Activated gamma-delta T cell treated with Interleukin-2 at 50 U/mL for 16 hours (primary cell): ENCODE measurements at places on chromosomes 11 and 22.

GRCh38 chr11:34823197-34823596 is 93.0 kb downstream of the APIP start:
- DNase-seq = no peak

- no peak for DNase-seq
Observed at GRCh38 chr11:68838572-68838964, 3.1 kb downstream of the CPT1A start.

- no peak for DNase-seq
Observed at GRCh38 chr11:3215346-3216026, 3.1 kb downstream of the MRGPRG start.

DNA sequence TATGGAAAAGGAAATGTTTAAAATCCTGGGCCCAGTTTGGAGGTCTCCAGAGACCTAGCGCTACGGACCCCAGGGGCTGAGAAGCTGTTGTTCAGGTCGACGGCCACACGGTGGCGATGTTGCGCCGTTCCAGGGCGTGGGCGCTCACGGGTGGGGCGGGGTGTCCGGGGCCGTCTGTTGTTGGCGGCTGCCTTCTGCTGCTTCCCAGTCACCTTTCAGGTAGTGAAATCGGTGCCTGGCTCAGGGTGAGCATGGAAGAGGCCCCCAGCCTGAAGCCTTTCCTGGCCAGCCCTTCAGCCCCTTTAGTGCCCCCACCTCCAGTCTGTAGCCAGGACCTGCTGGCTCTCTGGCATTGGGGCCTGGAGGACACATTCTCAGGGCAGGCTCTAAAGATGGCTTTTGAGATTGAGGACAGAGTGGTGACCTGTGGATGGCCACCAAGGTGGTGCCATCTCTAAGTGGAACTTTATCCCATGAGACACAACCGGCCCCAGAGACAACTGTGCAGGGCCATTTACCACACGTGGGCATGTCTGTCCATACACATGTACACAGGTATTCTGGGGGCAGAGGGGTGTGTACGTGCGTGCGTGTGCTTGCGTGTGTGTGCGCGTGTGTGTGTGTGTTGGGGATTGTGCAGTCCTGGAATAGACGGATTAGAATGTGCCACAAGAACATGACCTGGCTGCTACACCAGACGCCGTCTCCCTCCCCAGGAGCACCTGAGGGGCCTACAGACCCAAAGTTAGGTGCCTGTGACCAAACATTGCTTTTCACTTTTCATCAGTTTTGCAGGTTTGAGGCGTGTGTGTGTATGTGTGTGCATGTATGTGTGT is 53.8 kb downstream of the ST14 start:
- peak; percentile 72 for DNase-seq

GRCh38 chr22:32476281-32477195 is 1.9 kb downstream of the FBXO7 start:
- no peak for DNase-seq

- DNase-seq = no peak
Observed at GRCh38 chr22:21013657-21014201, 1.2 kb upstream of the P2RX6 start.

GRCh38 chr11:123740787-123741158 is 687 bp downstream of the ZNF202 start:
- no peak for DNase-seq

DNA sequence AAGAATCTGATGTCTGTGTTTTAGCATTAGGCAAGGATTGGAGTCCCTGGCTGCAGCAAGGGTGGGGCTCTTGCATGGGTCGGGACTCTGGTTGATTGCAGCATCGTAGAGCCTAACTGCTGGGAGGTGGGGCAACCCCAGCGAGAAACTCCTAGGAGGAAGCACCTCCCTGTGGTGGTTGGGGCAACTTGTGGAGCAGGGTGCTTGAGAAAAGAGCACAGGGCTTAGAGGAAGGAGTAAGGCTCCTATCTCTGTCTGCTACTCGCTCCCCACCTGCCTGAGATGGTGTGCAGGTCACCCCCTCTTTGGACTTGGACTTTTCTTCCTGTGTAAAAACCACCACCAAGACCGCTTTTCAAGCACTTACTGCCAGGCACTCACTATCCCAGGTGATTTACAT is 15.6 kb downstream of the SREBF2 start:
- DNase-seq = no peak

DNA sequence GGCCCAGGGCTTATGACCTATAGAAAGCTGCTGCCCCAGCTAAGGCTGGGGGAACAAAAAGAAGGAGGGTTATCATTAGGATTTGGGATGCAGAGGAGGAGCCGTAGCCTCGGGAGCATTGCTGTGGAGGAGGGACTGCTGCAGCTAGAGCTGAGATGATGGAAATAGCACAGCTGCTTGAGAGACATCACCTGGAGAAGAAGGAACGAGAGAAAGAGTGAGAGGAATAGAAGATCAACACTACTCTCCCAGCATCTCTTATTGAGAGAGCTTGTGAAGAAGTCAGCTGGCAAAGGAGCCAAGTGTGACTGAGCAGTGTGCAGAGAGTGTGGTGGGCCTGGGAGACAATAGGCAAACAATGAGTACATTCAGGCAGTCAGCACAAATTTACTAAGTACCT is 100.7 kb upstream of the PLET1 start:
- DNase-seq = no peak

GRCh38 chr11:64081745-64082442 is 46.2 kb downstream of the FLRT1 start:
- no peak for DNase-seq

- no peak for DNase-seq
Observed at GRCh38 chr11:117546431-117547194, 219.0 kb downstream of the CEP164 start.

DNA sequence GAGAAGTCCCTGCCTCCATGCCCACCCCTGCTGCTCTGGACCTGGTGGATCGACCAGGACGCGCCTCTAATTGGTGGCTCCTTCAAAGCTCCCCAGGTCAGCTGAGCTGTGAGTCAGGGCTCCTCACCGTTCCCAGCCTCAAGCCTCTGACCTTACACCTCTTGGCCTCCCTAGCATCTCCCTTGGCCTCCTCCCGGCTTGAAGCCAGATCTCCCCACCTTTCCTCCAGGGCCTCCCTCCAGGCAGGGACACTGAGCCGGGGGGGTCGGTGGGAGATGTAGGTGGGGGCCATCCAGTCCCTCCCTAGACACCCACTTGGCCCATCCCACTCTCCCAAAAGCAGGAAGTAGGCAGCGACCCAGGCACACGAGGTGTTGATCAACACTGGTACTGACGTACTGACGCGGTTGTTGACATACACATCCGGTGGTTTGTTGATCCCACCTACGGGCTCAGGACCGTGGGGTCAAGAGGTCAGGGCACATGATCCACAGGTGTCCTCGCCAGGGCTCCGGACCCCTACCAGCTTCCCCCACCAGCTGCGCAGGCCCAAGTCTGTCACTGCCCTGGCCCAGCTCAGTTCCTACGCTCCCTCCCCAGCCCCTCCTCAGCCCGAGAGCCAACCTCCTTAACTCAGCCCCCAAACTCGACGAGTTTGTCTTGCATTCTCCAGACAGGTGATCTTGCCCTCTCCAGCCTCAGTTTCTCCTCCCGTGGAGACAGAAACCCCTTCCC is 802 bp downstream of the ATG2A start:
- DNase-seq = peak; percentile 37

DNA sequence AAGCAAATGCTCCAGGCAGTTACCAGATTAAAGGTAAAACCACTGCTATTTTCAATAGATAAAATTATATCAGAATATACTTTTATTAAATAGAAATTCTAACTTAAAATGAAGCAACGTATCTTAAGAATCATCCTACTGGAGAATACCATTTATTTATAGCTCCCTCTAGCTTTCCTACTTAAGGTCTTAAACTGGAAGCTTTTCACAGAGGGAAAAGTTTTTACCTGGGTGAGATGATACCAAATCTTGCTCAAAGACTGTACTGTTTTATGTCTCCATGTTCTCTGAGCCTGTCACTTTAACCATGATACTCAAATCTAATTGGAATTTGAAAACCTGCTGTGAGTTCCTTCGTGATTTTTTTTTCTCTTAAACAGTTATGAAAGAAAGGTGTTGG is 291.8 kb downstream of the AASDHPPT start:
- no peak for DNase-seq

- no peak for DNase-seq
Observed at GRCh38 chr11:115745610-115746512, 241.6 kb upstream of the CADM1 start.

- DNase-seq = no peak
Observed at GRCh38 chr11:3124821-3125220, 40.3 kb downstream of the OSBPL5 start.

GRCh38 chr11:120972621-120973020 is 51.3 kb upstream of the TBCEL start:
- DNase-seq = no peak

DNA sequence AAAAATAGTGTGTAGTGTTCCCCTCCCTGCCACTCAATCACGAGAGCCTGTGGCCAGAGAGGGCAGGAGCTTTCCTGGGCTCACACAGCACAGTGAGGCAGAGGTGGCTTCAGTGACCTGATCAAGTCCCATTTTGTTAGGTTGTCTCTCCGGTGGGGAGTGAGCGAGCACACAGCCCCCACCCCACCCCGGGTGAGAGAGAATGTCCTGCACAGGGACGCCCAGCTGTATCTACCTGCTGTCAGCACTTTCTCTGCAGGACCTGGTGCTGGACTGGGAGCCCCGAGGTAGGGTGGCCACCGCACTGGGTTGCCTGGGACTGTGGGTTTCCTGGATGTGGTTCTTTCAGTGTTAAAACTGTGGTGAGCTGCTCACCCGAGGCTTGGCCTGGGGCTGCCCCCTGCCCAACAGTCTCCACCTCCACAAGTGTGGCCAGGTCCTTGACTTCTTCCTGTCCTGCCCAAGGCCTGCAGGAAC is 6.1 kb downstream of the CAPN5 start:
- no peak for DNase-seq

GRCh38 chr11:67255864-67256263 is 10.4 kb upstream of the GRK2 start:
- DNase-seq = no peak

- no peak for DNase-seq
Observed at GRCh38 chr11:74471037-74471436, 3.7 kb upstream of the KCNE3 start.

DNA sequence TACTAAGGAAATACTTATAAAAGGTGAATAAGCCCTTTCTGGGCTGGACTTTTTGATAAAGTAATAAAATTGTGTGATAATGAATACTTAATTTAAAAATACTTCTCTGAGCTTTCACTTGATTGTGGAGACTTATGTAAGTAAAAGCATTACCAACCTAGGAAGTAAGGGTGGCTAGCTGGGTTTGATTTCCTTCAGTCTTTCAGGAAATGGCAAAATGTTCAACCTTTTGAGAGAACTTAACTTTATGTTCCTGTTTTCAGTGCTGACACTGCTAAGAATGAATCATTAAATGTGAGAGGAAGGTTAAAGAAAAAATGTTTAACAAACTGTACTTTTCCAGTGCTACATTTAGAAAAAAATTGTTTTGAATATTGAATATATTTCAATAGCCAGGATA is 900.3 kb downstream of the METTL15 start:
- no peak for DNase-seq

GRCh38 chr22:48800886-48801607 is 1026.6 kb downstream of the BRD1 start:
- DNase-seq = no peak

DNA sequence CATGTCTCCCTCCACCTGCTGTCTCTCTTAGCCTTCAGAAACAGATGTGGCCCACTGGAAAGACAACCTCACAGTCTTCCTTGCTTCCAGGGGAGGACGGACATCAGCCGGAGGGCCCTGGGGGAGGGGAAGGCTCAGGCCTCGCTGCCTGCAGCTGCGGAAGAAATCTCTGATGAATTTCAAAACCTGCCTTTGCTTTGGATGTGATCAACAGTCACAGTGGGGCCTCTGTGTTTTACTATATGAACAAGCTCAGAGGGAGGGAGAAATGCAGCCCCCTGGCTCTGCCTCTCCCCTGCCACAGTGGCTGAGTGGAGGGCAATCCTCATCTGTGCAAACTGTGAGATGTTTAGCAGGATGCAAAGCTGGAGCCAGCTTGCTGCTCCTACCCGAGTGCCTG is 282.8 kb downstream of the NTM start:
- no peak for DNase-seq

DNA sequence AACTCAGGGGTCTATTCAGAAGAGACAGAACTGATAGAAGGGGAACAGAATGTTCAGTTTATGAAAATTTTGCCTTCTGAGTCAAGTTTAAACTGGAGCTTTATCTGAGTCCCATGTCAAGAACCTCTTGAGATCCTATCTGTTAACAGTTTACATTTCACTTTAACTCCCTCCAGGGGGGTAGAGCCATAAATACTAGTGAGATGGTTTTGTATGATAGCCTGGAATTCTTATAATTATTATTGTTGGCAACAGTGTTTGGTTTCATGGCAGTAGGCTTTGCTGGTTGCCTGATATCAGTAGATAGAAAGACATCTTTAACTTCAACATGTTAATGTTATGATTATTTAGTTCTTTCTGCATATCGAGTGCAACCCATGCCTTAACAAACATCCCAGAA is 498.5 kb downstream of the INSC start:
- no peak for DNase-seq

DNA sequence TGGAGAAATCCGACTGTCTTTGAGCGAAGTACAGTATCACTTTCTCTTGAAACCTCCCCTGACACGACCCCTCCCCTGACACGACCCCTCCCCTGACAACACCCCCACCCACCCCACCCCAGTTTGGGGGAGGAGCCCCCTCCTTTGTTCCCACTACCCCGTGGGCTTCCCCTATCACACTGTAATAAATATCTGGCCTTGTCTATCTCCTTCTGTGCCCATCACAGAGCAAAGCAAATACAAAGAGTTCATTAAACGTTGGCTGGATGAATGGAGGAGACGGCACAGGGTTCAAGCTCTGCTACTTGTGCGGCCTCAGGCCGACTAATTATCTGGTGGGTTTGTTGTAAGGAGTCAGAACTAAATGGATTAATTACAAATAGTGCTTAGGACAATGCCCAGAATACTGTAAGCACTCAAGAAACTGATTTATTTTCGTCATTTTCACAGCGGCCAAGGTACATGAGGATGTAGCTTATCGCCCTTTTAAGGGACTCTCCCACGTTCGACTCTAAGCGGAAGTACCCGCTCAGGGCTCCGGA is 628 bp upstream of the GGA1 start:
- DNase-seq = no peak

DNA sequence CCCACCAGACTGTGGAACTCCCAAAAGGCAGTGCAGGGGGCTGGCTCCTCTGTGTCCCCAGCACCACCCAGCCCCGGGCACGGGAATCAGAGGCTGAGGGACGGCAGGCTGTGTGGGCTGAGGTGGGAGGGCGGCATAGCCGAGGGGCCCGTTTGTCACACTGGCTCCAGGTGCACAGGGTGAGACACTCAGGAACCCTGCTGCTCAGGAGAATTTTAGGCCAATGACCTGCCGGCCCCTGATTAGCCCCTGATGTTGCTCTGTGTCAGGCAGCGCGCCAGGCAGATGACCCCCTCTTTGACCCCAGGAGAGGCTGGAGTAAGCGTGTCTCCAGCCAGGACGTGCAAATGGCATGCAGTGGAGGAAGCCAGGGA is 52.7 kb downstream of the RTL6 start:
- no peak for DNase-seq

- no peak for DNase-seq
Observed at GRCh38 chr11:117631336-117632140, 165.5 kb downstream of the DSCAML1 start.

GRCh38 chr22:46619830-46620501 is at the start of gene GRAMD4:
GRAMD4 (plus strand) TSS chr22:46620386; CDS start chr22:46626800, 6,414 bp downstream.
- no peak for DNase-seq
